Adrenal gland (tissue), 19 donors: ENCODE measurements at places on chromosomes 2 and 18. TPM values are rescaled to one million over a fixed set of nuclear protein-coding genes. Genes with fewer than 3 reads are reported as not detected.

GRCh38 chr2:68031043-68031442 is 31.8 kb downstream of the C1D start:
- no peak for DNase-seq

GRCh38 chr2:239465017-239466001 is 64.5 kb upstream of the HDAC4 start:
- DNase-seq, result peak; percentile 91

GRCh38 chr2:155372969-155373368 is 674.5 kb downstream of the KCNJ3 start:
- no peak for DNase-seq

- DNase-seq, result no peak
These were observed 91.2 kb downstream of the NCKAP5 start for GRCh38 chr2:133476931-133477615.

GRCh38 chr2:11581797-11582611 is 48.2 kb downstream of the GREB1 start:
- DNase-seq, result no peak

- peak; percentile 83 for DNase-seq
These were observed 20.5 kb upstream of the KIF1A start for GRCh38 chr2:240840435-240841060.

DNA sequence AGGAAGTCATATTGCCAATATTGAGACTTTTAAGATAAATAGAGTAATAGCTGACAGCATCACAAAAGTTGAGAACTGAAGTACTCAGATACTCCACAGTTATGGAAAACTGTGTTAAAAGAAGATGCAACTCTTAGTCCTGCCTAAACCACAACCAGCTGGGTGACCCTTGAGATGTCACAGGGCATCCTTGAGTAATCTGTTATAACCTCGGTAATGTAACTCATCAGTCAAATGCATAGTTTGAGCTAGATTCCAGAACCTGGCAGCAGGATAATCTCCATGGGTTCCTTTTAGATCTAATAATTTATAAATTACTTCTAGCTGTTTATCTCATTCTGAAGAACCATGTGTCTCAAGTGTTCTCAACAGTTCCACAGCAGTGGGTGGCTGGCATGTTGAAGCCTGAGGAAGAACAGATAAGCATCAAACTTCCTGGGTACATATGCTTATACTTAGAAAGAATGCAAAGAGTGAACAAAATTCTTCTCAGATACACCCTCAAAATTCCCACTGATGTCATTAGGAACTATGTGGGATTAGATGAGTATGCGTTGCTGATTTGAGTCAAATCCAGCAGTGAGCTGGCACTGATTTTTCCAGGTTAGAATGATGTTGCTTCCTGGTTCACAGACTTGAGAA is 304.1 kb upstream of the ERBB4 start:
- DNase-seq, result no peak

- no peak for DNase-seq
These were observed 211.4 kb upstream of the SLC39A10 start for GRCh38 chr2:195445639-195446038.

- DNase-seq, result no peak
These were observed 41.1 kb downstream of the STK17B start for GRCh38 chr2:196130039-196130825.

DNA sequence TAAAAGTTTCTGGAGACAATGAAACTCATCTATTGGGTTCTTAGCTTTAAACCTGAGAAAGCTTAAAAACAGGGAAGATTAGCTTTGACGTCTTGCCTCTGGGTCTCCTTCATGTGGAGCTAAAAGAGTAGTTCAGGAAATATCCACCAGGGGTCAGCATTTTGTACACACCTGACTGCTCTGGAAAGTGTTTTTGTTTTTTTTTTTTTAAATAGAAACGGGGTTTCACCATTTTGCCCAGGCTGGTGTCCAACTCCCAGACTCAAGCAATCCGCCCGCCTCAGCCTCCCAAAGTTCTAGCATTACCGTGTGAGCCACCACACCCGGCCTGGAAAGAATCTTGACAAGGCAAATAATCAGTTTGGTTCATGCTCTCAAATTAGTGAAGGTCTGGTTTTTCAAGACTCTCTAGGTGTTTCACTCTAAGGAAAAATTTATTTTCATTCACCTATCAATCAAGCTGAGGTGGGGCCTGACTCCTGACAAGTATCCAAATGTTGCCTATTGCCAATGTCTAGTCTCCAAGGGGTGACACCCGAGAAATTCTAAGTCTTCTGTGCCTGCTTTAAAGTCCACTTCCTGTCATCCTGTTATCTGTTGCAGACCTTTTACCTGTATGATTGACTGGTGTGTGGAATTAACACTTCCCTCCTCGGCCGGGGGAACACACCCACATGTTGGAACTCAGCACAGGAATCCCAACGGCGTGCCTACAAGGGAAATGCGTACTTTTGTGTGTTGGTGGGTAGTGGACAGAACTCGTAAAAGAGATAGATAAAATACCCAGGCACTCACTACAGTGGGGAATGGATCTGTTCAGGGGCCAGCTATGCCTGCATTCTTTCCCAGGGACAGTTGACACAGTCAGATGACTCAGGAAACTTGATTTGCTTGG is 11.3 kb downstream of the IL1RN start:
- DNase-seq, result peak; percentile 75

DNA sequence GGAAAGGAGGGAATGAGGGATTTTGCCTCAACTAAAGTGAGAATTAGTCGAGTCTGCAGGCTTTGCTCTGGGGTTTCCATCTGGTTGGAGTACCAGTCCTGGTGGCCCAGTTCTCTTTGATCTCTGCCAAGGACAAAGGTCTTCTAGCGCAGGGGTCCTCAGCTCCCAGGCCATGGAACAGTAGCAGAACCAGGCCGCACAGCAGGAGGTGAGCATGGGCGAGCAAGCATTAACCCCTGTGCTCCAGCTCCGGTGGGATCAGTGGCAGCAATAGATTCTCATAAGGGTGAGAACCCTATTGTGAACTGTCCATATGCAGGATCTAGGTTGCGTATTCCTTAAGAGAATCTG is 23.9 kb downstream of the MTHFD2 start:
- no peak for DNase-seq

- no peak for DNase-seq
These were observed 65.5 kb downstream of the DGKD start for GRCh38 chr2:233419602-233420391.

GRCh38 chr18:56284319-56284718 is 354.1 kb downstream of the TXNL1 start:
- DNase-seq, result no peak

DNA sequence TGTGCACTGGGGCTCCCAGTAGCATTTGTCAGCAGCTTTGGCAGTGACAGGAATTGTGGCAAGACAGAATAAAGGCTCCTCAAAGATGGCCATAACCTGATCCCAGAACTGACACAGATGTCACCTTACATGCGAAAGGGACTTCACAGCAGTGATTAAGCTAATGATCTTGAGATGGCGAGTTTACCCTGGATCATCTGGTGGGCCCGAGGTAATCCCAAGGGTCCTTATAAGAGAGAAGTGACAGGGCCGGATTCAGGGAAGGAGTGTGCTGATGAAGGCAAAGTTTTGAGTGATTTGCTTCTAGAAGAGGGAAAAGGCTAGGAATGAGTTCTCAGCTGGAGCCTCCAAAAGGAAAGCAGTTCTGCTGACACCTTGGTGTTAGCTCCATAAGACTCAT is 333.9 kb downstream of the LPIN1 start:
- DNase-seq, result no peak

DNA sequence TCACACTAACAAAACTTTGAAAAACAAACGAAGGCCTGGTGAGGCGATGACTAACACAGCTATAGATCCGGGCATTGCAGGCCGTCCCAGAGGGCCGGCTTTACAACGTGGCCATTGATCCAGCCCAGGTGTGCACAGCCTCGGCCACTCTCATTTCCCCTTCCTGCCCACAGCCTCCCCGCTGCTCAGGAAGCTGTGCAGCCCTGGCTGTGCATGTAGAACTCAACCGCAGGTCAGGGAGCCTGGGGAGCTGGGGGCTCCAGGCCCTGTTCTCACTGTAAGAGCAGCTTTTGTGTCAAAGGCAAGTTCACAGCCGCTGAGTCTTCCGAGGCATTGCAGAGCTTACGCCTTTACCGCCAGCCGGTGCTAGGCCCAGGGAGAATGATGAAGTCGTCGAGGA is 87.2 kb downstream of the LONRF2 start:
- DNase-seq, result no peak

DNA sequence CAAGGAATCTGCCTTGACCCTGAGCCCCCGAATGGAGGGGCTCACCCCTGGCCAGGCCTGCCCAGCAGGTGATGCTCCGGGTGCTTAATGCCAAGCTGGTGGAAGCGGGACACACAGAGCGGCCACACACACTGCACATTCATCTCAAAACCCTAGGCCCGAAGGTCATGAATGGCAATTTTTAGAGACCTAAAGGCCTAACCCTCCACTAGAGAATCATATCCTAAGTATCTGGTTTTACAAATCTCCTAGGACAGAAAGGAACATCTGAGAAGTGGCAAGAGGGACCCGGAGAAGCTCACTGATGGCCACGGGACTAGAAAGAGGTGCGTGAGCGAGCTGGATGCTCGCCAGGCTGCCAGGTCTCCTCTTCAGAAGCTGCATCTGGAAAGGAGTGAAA is 38.3 kb downstream of the ST3GAL5 start:
- DNase-seq, result no peak

DNA sequence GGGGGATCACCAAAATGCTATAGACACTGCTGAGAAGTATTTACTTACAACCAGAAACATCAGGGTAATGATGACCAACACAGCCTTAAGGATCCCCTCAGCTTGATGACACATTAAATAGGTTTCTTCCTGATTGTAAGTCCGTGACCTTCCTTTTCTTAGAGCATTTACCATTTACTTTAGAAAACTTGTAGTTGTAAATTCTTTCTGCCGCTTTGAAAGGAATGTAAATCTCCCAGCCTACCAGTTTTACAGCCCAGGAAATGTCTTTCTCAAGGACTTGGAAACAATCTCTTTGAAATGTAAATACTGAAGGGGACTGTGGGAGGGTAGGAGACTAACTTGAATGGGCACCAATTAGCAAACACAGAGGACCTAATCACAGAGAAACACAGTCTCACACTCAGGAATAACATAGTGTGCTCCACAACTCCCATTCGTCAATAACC is 278.6 kb downstream of the DSC3 start:
- DNase-seq, result no peak

DNA sequence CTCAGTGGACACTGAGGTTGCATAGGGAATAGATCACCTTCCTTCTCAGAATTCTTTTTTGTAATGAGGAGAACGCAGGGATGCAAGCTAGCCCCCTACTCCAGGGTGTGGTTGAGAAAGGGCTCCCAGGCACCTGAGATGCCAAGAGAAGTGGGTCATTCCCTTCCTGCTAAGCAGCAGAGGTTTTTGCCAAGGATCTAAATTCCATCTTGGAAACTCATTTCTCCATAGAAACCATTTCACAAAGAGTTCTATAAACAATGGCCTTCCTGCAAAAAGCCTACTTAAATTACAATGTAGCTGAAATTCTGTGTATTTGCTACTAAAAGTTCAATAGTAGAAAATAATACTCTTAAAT is 3.7 kb upstream of the PPP3R1 start:
- DNase-seq, result no peak

GRCh38 chr18:43341014-43341413 is 63.7 kb upstream of the SYT4 start:
- DNase-seq, result no peak

GRCh38 chr18:46477425-46478011 is 179.5 kb downstream of the LOXHD1 start:
- no peak for DNase-seq

DNA sequence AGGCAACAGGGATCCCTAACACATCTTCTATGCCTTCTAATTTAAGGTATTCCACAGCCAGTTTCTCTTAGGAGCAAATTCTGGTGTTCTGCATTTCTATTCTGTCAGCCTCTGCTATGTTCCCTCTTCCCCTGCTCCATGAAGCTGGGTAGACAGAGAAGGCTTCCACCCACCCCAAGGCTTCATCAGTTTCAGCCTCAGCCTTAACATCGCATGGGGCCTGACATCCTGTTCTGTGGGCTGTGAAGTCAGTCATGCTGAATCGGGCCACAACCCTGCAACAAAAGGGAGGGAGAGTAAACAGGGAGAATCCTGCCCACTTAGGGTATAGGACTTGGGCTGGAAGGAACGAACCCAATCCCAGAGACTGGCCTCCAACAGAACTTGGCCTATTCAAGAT is 70.6 kb upstream of the PPM1B start:
- no peak for DNase-seq

DNA sequence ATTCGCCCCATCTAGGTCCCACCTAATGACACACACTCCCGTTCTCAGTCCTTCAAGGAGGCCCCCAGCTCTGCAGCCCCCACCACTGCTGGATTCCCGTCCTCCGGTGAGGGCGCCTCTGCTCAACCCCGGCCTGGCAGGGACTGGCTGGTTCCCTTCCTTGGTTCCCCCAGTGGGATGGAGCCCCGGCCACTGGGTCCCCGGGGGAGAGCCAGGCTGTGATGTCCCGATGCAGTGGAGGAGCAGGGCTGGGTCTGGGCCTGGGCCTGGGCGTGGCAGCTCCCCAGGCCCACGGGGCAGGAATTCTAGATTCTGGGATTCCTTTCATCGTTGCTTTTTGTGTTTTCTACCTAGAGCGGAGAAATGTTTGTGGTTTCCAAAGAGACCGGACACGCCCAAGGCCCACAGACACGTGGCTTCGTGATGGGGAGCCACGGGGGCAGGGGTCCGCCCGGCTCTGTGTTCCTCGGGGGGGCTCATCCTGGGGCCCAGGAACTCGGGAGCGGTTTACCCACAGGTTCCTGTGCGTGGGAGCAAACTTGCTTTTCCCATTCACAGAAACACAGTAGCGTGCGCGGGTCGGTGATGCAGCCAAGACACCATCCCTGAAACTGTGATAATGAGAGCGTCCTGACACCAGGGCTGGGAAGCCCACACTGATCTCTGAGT is 67.0 kb downstream of the SLC66A2 start:
- DNase-seq, result no peak

- DNase-seq, result no peak
These were observed 72.7 kb downstream of the FAM228A start for GRCh38 chr2:24247592-24247991.

DNA sequence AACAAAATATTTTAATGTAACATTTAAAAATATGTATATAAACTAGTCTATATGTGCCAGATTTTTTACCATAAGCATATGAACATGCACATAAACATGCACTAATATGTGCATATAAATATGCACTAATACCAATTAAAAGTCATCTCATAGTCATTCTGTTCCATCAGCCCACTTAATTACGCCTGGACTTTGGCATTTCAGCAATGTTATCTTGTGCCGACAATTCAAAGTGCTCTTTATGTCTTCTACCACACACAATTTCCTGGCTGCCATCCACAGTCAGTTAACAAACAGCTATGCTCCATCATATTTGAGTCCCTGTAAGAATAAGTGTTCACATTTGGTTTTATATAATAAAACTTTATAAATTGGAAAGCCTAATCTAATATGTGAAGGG is 92.6 kb upstream of the TSPYL6 start:
- no peak for DNase-seq

GRCh38 chr18:78735131-78736014 is 244.2 kb upstream of the SALL3 start:
- DNase-seq, result no peak

Gene ST8SIA3
- total RNA-seq, result not detected

Gene ZNF804A
- total RNA-seq, result 0.89 TPM

Gene ALS2
- total RNA-seq, result 17.3 TPM

Gene FAM237A
- not detected for total RNA-seq

Gene SPATS2L
- 38.6 TPM for total RNA-seq

Gene FHOD3
- total RNA-seq, result 48.8 TPM

Gene SERPINB12
- not detected for total RNA-seq

Gene DYNAP
- total RNA-seq, result not detected

Gene PTPN4
- total RNA-seq, result 56.5 TPM

Gene SLC39A6
- 30.5 TPM for total RNA-seq

Gene GCG
- total RNA-seq, result not detected

Gene ASTL
- not detected for total RNA-seq

Gene C1QL2
- not detected for total RNA-seq

Gene C2orf80
- total RNA-seq, result not detected
